ENCODE measurements at places on chromosomes 6 and 20. TPM values are rescaled to one million over a fixed set of nuclear protein-coding genes. Genes with fewer than 3 reads are reported as not detected.

PDRG1 gene
- total RNA-seq: 13.1 TPM

SH3BGRL2 gene
- total RNA-seq: 0.32 TPM

- DNase-seq: no peak
These were observed 172.7 kb downstream of the SCP2D1 start for GRCh38 chr20:18986146-18986830.

- no peak for DNase-seq
These were observed 7.9 kb downstream of the TMEM63B start for GRCh38 chr6:44135173-44135758.

GRCh38 chr20:64229507-64230061, 26.0 kb upstream of the PCMTD2 start:
- no peak for DNase-seq

DNA sequence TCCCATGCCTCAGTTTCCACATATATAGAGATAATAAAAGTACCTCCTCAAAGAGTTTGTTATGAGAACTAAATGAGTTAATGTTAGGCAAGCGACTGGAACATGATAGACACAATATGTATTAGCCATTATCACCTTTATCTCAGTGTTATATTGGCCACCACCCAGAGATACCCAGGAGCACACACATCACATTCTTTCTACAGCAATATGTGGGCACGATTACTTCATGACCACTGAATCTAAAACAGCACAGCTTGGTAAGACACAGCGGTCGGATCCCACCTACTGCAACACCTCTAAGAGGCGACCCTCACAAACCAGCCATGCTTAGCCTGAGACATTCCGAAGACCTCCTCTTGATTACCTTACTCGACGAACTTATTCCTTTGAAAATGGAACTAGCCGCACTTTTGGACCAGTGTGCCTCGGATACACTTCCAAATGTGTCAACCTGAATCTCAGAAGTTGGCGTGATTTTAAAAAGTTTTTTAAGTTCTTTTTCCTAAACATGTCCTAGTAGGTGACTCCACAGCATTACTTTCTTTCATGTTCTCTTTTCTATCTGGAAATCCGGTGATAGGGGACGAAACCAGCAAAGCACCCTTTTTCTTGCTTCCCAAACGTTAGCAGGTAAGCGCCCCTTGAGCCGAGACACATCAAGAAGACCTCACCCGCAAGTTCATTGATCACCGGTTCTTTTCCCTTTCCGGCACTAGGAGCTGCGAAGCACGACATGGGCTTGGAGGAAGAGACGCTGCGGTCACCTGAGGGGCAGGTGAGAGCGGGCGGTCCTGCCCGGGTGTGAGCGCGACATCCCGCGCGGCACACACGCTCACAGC, 923 bp downstream of the GMDS start:
- no peak for DNase-seq

- no peak for DNase-seq
These were observed 448.1 kb downstream of the KIF16B start for GRCh38 chr20:16124911-16125776.

GRCh38 chr6:126945150-126945685, 173.3 kb upstream of the RSPO3 start:
- DNase-seq: no peak
